GM23248 (cell line): ENCODE measurements at places on chromosomes 2 and 18.
A peak's percentile ranks its signal among the peaks of the same experiment; 100 is the strongest.

- no peak for DNase-seq
Measured at GRCh38 chr2:43057742-43058725, 168.4 kb downstream of the ZFP36L2 start.

- no peak for DNase-seq
Measured at GRCh38 chr18:6401687-6402086, 13.0 kb downstream of the L3MBTL4 start.

DNA sequence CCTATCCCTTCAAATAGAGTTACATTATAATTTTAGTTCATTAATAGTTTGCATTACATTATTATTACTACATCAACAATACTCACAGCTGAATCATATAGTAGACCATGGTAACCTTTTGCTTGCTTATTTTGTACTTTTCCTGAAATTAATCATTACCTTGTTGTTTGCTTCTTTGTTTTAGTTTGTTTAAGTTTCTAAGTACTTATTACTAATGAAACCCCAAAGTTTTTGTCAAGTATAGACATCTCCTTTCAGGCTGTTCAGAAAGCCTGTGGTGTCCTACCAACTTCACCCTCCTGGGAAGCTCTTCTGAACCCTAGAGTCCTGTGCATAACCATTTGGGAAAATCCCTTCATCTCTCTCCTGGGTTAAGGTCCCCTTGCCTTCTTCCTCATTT lies 43.5 kb upstream of the LAPTM4A start:
- peak; percentile 34 for DNase-seq

GRCh38 chr2:85329181-85329651 lies 1.4 kb upstream of the TGOLN2 start:
- no peak for DNase-seq

- DNase-seq = peak; percentile 52
Measured at GRCh38 chr18:41753826-41754225, 201.2 kb upstream of the PIK3C3 start.

- DNase-seq = peak; percentile 64
Measured at GRCh38 chr2:122098306-122098705, 342.9 kb downstream of the TSN start.

GRCh38 chr2:58698620-58699019 lies 457.5 kb upstream of the FANCL start:
- no peak for DNase-seq

GRCh38 chr18:58567453-58568196 lies 61.3 kb downstream of the ALPK2 start:
- DNase-seq = peak; percentile 97

- DNase-seq = no peak
Measured at GRCh38 chr18:54835944-54836343, 7.7 kb downstream of the RAB27B start.

GRCh38 chr2:148538375-148538774 lies 106.2 kb upstream of the EPC2 start:
- no peak for DNase-seq

- DNase-seq = peak; percentile 91
Measured at GRCh38 chr2:121485039-121485438, 45.6 kb upstream of the RNU4ATAC start.

GRCh38 chr18:30088238-30089015 lies 954.1 kb downstream of the DSC3 start:
- DNase-seq = peak; percentile 41

- no peak for DNase-seq
Measured at GRCh38 chr2:86275384-86275799, 62.0 kb downstream of the REEP1 start.

DNA sequence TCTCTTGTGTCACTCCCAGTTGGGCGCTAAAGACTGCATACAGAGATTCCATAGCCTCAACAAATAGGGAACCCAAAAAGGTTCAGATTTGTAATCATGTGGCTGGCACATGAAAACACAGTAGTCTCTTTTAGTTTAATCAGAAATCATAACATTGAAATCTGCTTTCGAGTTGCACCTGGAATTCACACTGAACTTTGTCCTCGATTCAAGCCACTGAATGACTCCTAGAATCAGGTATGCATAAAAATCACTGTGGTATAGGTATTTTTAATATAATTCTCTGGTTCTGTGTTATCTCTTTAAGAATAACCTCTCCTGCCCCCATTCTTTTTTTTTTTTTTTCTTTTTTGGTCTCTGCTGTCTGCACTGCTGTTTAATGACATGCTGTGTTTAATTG lies 150.2 kb downstream of the KCNH7 start:
- DNase-seq = no peak

GRCh38 chr2:31051258-31052140 lies 86.7 kb downstream of the GALNT14 start:
- no peak for DNase-seq

GRCh38 chr2:157032017-157032416 lies 225.5 kb upstream of the GALNT5 start:
- DNase-seq = peak; percentile 94

DNA sequence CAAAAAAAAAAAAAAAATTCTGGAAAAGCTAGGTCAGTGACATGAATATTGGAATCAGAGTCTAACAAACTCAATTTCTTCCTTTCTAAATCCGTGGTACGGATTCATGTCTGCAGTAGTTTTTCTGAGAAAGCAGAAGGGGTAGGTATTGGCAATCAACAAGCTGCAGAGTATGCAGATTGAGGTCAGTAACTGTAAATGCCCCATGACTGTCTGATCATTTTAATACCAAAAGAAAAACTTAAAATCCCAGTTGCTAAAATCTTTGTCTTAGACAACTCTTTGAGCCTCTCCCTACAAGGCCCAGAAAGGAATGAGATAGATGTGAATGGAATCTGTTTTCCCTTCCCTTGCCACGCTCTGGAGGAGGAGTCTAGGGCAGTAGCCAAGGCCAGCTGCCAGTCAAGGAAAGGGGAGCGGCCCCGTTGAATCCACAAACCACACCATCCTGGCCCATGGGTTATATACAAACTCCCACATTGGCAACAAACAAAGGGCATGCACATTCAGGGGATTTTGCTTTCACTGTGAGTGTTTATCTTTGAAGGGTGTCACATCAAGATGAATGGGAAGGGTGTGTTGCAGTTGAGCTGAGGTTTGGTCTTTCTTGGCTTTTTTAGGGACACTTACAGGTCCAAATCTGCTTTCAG lies 6.1 kb upstream of the CASP8 start:
- DNase-seq = peak; percentile 57

- no peak for DNase-seq
Measured at GRCh38 chr2:47516360-47517104, 113.6 kb downstream of the MSH2 start.

DNA sequence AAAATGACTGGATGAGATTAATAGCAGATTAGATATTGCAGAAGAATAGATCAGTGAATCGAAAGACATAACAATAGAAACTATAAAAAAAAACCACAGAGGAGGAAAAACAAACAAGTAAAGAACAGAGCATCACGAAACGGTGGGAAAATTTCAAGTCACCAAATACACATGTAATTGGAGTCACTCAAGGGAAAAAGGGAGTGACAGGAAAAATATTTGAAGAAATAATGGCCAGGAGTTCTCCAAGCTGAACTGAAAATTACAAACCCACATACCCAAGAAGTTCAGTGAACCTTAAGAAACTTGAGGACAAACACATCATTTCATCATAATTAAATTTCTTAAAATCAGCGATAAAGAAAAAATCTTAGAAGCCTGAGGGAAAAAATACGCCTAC lies 11.0 kb upstream of the IL1R1 start:
- DNase-seq = no peak

DNA sequence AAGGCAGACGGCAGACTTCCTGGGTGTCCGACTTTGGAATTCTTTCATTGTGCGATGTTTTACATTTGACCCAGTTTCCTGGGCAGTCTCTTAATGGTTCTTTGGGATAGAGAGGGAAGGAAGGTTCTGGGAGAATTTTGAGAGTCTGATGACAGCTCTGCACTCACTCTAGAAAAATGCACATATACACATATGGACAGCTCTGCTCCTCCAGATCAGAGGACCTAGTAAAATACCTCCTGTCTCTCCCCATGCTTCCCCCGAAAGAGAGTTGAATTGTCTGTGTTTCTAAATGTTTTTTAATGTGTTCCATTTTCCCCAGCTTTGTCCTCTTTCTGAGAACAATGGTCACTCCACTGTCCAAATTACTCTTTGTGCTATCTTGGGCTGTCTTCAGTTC lies 102.0 kb upstream of the CXCR4 start:
- DNase-seq = no peak

- peak; percentile 32 for DNase-seq
Measured at GRCh38 chr2:204152616-204153015, 216.1 kb downstream of the ICOS start.

DNA sequence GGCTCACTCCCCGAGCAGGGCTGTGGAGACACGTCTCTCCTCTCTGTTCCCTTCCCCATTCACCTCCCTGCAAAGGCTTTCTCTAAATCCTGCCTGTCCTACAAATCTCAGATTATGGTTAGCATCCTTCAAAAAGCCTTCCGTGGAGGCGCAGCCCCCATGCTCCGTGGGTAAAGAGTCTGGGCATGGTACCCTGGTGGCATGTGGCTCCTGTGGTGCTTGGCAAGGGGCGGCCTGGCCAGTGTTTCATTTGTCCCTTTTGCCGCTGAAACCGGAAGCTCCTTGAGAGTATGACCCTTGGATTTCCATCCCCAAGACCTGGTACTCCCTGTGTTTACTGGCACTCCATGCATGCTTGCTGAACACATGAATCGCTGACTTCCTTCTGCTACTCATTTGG lies 839.3 kb upstream of the SALL3 start:
- DNase-seq = no peak

GRCh38 chr18:13186687-13187086 lies 31.9 kb upstream of the LDLRAD4 start:
- no peak for DNase-seq

- DNase-seq = peak; percentile 79
Measured at GRCh38 chr2:127145280-127145895, 38.4 kb upstream of the BIN1 start.

- DNase-seq = no peak
Measured at GRCh38 chr18:13993730-13994129, 78.4 kb upstream of the MC2R start.

GRCh38 chr2:65279756-65280155 lies 52.1 kb downstream of the ACTR2 start:
- no peak for DNase-seq

DNA sequence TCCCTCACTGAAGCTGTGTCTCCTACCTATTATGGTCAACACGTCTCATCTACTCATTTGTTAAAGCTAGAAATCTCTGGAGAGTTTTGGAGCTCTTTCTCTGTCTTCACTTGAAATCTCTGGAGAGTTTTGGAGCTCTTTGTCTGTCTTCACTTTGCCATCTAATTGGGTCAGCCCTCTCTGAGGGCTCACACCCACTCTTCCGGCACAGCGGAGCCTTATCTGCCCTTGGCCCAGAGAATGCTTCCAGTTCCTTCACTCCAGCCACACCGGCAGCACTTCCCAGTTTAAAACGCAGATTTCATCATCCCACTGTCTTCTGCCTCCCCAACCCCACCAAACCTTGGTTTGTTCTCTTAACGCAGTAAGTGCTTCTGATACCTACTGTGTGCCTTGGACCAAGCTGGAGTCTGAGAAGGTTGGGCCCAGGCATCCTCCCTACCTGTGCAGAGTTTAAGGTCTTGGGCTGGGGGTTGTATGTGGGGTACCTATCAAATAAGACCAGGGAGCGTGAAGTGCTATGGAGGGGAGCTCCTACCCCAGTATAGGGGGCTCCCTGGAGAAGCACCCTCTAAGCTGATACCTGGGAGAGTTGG lies 5.0 kb downstream of the HPCAL1 start:
- peak; percentile 41 for DNase-seq

DNA sequence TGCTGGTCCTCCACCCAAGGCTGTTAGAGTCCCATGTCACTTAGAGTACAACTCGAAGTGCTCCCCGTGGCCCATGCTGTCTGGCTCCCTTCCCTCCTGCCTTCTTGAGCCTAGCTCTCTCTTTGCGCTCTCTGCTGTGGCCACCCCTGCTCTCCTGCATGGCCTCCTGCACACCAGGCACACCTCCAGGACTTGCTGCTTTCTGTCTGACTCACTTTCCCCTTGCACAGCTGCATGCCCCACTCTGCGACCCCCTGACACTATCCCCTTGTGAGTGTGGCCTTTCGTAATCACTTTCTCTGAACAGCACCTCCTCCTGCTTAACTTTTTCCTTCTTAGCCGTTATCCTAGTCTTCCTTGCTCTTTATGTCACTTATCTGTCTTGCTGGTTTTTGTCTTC lies 343.6 kb downstream of the TGIF1 start:
- peak; percentile 15 for DNase-seq

DNA sequence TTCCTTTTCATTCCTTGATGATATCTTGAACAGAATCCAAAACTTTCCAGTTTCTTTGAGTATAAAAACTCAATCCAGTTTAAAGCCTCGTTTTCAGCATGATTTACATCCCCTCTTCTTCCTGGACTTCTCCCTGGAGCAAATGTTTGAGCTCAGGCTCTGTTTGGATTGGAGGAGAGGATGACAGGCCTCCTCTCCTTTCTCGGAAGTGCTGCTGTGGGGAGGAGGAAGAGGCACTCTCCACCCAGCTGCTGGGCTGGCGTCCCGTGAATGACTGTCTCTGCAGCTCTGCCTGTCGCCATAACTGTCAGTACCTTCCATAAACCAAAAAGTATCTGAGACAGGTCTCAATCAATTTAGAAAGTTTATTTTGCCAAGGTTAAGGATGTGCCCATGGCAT lies 238.2 kb upstream of the AGAP1 start:
- peak; percentile 12 for DNase-seq

DNA sequence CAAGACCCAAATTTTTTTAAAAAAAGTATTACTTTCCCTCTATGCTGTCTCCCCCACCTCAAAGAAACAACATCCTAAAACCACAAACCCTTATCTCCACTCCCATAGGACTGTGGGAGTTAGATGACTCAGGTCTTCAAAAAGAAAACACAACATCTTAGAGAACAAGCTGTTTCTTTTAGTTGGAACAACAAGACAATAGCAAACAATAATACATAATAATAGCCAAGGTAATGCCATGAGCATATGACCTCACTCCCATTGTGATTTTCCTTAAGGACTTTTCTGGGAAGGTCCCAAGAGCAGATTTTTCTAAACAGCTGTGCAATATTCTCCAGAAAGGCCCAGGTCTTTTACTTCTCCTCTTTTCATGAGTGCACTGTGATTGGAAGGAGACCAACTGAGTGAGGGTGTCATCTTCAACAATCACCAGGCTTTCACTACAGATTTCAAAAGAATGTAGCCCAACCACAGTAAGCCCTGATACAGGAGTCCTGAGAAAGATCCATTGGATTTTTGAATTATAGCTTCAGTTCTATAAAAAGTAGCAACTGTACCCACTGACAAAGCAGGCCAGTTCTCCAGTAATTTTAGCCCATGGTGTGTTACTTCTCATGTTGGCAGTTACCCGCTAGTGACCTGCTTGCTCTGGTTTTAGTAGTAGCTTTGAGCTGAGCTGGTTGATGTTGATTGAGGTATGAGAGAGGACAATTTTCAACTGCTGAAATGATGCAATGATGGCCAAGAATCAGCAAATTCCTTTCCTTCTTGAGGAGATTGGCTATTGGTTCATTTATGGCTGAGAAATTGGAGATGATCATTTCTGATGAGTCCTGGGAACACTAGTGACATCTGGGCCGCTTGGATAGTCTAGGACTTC lies 144.5 kb upstream of the TCF4 start:
- DNase-seq = peak; percentile 22

GRCh38 chr2:205245652-205246051 lies 436.6 kb upstream of the NRP2 start:
- DNase-seq = peak; percentile 81

GRCh38 chr18:68103561-68103960 lies 587.0 kb upstream of the DSEL start:
- no peak for DNase-seq
